ENCODE measurements at places on chromosomes 12 and 14. TPM values are rescaled to one million over a fixed set of nuclear protein-coding genes. Genes with fewer than 3 reads are reported as not detected.

DNA sequence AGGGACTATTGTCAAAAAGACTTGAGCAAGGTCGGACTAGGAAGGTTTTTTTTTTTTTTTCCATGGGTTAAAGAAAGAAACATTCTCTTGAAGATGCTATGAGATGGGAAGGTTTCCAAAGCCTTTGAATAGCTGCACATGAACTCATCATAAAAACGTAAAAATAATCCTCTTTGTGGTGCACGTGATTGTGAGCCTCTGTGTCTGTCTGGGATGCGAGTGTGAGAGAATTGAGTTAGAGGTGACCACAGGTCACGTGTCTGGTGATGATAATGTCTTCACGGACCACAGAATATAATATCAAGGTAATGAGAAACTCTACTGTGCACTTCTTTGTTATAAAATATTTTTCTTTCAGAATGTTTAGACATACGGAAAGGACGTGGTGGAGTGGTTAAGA is 24.3 kb upstream of the ADGRD1 start:
- no peak for DNase-seq

DNA sequence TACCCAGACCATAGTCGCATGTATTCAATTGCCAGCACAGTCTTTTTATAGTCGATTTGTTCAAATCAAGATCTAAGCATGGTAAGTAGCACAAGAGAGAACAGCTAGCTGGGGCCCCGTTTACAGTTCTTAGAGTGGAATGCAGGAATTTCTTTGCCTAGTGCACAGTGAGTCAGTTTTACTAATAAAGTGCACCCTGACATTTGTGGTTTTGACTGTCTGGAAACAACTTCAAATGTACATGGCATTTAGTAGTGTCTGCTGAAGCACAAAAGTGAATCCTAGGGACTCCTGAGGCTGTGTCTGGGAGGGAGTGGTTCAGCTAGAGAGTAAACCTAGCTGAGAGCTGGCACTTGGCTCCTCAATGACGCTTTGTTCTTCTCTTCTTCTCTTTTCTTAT is 64.9 kb downstream of the TMX1 start:
- DNase-seq, result peak; percentile 97

Gene LYZ
- not detected for total RNA-seq

Gene MIPOL1
- 0.12 TPM for total RNA-seq

DNA sequence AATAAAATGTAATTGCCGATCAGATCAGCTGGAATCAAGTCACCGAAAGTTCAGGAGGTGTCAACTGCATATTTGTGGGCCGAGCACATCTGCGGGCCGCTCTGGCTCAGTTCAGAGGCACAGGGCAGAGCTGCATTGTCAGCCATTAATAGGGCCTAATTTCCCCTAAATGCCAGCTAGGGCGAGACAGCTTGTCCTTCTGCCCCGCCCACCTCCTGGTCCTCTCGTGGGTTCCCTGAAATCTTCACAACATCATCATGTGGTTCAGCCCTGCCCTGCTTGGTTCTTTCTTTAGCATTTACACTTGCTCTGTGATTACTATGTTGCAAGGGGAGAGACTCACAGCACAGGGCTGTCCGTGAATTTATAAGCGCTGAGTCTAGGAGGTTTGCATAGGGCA is 148.9 kb downstream of the CHST11 start:
- DNase-seq, result peak; percentile 33

GRCh38 chr12:96323906-96324305 is 76.3 kb downstream of the CDK17 start:
- DNase-seq, result no peak

- DNase-seq, result peak; percentile 56
Measured at GRCh38 chr12:95789126-95790032, 1.2 kb downstream of the NTN4 start.

Gene ANO2
- 0.86 TPM for total RNA-seq

Gene TAS2R46
- not detected for total RNA-seq

Gene OR4E2
- total RNA-seq, result not detected

Gene GALNT9
- total RNA-seq, result not detected
